Thyroid gland (tissue), 4 donors: ENCODE measurements at places on chromosomes 11 and 22.

GRCh38 chr11:15695096-15695721 is 580.5 kb downstream of the INSC start:
- peaks cover 2% of the 10 kb centered on the region for H3K4me1 ChIP-seq
- no peak for DNase-seq
- no peaks in the 10 kb centered on the region for H3K27me3 ChIP-seq
- no peak overlapping the region for H3K4me3 ChIP-seq
- no peaks in the 10 kb centered on the region for H3K36me3 ChIP-seq
- H3K27ac ChIP-seq, result no peak overlapping the region

GRCh38 chr11:78641541-78641940 is 66.9 kb upstream of the NARS2 start:
- DNase-seq, result no peak
- H3K27me3 ChIP-seq, result no peaks in the 10 kb centered on the region
- no peak overlapping the region for H3K27ac ChIP-seq
- no peaks in the 10 kb centered on the region for H3K4me1 ChIP-seq

- no peaks in the 10 kb centered on the region for H3K36me3 ChIP-seq
- no peak for DNase-seq
- H3K4me1 ChIP-seq, result no peaks in the 10 kb centered on the region
- no peaks in the 10 kb centered on the region for H3K27me3 ChIP-seq
- no peak overlapping the region for H3K27ac ChIP-seq
- no peak overlapping the region for H3K4me3 ChIP-seq
Observed at GRCh38 chr22:24883432-24883831, 63.1 kb downstream of the LHFPL7 start.

DNA sequence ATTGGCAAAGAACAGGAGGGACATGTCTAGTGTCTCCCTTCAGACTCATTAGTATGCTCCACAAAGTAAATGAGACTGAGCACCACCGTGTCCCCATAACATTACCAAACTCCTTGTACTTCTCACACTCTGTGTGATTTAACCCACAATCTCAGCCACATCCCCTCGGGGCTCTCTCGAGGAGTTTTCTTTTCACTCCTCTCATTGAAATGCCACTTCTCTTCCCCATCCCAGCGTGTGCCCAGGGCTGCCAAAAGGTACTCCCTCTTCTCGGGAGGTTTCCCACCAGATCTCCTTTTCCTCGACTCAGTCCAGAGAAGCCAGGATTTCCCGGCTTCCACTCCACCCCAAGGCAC is 1.1 kb downstream of the RBFOX2 start:
- peak overlapping the region; percentile 42 for H3K4me3 ChIP-seq
- peaks cover 25% of the 10 kb centered on the region for H3K4me1 ChIP-seq
- no peaks in the 10 kb centered on the region for H3K36me3 ChIP-seq
- H3K27me3 ChIP-seq, result no peaks in the 10 kb centered on the region
- peak overlapping the region; percentile 85 for H3K27ac ChIP-seq
